NCI-H2029 treated with DMSO at 0.1 percent for 48 hours (cell line): ENCODE measurements at places on chromosomes 16 and 17.

GRCh38 chr17:78113804-78114785 is 14.5 kb downstream of the TMC6 start:
- DNase-seq, result no peak

- DNase-seq, result no peak
Measured at GRCh38 chr16:55370762-55371482, 46.9 kb downstream of the IRX6 start.

- DNase-seq, result no peak
Measured at GRCh38 chr17:83009414-83010205, 69.8 kb upstream of the METRNL start.

- no peak for DNase-seq
Measured at GRCh38 chr16:13305019-13305755, 403.8 kb downstream of the SHISA9 start.

- DNase-seq, result no peak
Measured at GRCh38 chr17:60145006-60145935, 4.5 kb upstream of the CA4 start.

- DNase-seq, result no peak
Measured at GRCh38 chr17:57879437-57880085, 29.7 kb upstream of the MRPS23 start.

- DNase-seq, result peak; percentile 26
Measured at GRCh38 chr17:48456589-48456988, 26.6 kb upstream of the SKAP1 start.

GRCh38 chr17:12568358-12569251 is 97.1 kb upstream of the MYOCD start:
- DNase-seq, result no peak

DNA sequence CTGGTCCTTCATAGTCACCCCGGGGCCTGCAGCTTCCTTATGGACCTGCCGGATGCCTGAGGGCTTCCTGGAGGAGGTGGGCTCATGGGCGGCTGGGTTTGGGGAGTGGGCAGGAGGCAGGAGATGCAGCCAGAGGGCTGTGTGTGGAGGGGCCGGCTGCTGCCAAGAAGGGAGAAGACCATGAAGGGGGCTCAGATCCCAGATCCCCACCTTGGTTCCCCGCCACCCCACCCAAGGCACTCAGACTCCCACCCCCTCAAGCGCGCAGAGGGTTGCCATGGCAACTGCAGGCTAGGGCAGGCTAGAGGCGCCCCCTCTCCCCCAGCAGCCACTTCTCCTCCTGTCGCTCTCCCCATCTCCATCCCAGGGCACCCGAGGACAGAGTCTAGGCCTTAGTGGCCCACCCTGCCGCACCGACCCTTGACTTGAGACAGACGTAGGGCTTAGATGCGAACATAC is 104.5 kb downstream of the CRLF3 start:
- no peak for DNase-seq

DNA sequence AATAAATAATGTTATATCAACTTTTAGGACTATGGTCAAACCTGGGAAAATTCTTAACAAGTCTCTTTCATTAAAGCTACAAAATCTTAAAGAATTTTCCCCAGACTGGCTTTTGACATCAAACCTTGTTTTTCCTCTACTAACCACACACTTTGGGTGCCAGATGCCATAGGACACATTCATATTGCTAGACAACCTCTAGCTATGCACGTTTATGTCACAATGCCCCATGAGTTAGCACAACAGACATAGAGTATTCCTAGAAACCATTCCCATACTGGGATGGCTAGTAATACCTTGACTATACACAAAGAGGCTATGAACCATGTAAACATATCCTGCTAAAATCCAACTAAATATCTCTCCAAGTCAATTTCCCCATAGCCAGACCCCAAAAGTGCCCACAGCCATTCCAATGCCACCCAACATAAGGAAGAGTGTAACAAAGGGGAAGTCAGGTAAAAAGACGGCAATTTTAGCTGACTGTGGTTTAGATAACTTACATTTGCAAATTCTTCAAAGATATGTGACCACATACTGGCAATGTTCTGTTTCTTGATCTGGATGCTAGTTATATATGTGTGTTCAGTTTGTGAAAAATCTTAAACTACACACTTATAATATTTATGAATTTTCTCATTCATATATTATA is 23.4 kb downstream of the SMURF2 start:
- no peak for DNase-seq

- DNase-seq, result no peak
Measured at GRCh38 chr16:49336581-49336980, 37.0 kb upstream of the C16orf78 start.

DNA sequence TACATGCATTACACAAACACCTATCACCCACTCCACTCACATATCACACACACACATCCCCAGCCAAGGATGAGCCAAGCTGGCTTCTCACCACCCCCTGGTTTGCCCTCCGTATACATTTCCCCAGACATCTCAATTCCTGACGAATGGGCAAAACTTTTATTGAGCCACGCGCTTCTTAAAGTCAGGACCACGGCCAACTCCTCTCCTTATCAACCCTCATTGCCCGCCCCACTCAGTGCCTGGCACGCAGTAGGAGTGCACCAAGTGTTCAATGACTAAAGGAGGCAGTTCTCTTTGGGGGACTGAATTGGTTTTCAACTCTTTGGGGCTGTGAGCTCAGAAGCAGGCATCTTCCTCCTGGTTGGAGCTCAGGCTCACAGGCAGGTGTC is 22.5 kb upstream of the C16orf78 start:
- DNase-seq, result no peak

- DNase-seq, result no peak
Measured at GRCh38 chr16:4663777-4664465, 29.4 kb upstream of the NUDT16L1 start.

GRCh38 chr16:64351121-64351520 is 770.7 kb downstream of the CDH11 start:
- no peak for DNase-seq

- DNase-seq, result no peak
Measured at GRCh38 chr17:6546069-6546718, 10.2 kb downstream of the PITPNM3 start.

GRCh38 chr16:27231692-27232060 is 28.4 kb downstream of the KDM8 start:
- DNase-seq, result no peak

GRCh38 chr17:9646546-9646885 is 1.2 kb downstream of the USP43 start:
- no peak for DNase-seq

DNA sequence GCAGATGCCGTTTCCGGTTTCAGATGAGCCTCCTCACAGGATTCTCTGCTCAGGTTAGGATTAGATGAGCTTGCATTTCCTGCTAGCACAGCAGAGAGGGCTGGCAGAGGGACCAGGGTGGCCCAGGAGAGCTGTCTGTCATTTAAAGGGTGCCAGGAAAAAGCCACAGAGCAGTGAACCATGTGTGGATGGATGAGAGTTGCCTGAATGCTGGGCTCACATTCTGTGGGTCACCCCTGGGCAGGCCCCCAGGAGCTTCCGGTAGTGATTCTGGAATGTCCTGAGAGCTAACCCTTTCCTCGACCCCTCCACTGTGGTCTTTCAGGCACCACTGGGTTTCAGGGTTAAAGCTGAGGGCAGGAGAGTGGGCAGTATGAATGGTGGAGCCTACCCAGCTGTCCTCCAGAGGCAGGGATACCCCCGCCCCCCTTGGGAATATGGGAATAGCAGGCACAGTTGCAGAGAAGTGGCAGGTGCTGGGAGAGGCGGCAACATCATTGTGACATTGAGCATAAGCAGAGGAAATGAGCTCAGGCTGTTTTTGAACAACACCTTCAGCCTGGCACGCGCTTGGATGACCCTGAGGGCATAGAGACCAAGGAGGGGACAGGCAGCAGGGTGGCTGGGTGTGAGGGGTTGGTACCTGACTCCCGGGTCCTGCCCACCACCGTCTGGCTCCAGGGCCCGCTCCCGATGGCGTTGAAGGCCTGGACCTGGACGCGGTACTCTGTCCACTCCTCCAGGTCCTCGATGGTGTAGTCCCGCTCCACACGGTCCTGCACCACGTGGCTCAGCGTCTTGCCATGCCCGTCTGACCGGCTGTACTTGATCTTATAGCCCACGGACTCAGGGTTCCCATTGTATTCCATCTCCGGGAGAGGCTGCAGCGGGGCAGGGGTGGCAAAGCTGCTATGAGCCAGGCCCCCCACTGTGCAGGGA is 83.0 kb upstream of the CDC42EP4 start:
- no peak for DNase-seq

- no peak for DNase-seq
Measured at GRCh38 chr17:79156463-79157095, 82.0 kb downstream of the ENGASE start.

GRCh38 chr17:38511150-38512108 is 83.2 kb downstream of the ARHGAP23 start:
- no peak for DNase-seq

GRCh38 chr17:21008160-21008915 is 34.5 kb downstream of the USP22 start:
- no peak for DNase-seq

GRCh38 chr17:47275245-47275984 is 21.8 kb downstream of the ITGB3 start:
- no peak for DNase-seq

DNA sequence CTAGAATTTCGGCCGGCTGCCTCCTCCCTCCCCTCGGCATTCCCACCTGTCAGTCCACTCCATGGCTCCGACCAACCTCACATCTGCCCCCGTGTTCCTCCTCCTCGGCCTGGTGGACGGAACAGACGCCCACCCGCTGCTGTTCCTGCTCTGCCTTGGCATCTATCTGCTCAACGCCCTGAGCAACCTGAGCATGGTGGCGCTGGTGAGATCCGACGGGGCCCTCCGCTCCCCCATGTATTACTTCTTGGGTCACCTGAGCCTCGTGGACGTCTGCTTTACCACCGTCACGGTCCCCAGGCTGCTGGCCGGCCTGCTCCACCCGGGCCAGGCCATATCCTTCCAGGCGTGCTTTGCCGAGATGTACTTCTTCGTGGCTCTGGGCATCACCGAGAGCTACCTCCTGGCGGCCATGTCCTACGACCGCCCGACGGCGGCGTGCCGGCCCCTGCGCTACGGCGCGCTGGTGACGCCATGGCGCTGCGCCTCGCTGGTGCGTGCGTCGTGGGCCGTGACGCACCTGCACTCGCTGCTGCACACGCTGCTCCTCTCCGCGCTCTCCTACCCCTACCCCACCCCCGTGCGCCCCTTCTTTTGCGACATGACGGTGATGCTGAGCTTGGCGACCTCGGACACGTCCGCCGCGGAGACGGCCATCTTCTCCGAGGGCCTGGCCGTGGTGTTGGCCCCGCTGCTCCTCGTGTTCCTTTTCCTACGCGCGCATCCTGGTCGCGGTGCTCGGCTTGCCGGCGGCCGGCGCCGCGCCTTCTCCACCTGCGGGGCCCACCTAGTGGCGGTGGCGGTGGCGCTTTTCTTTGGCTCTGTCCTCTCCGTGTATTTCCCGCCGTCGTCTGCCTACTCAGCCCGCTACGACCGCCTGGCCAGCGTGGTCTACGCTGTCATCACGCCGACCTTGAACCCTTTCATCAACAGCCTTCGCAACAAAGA is at the start of gene OR3A2:
OR3A2 (minus strand) TSS at position 440 of the 948 bp plus-strand sequence.
- DNase-seq, result no peak

DNA sequence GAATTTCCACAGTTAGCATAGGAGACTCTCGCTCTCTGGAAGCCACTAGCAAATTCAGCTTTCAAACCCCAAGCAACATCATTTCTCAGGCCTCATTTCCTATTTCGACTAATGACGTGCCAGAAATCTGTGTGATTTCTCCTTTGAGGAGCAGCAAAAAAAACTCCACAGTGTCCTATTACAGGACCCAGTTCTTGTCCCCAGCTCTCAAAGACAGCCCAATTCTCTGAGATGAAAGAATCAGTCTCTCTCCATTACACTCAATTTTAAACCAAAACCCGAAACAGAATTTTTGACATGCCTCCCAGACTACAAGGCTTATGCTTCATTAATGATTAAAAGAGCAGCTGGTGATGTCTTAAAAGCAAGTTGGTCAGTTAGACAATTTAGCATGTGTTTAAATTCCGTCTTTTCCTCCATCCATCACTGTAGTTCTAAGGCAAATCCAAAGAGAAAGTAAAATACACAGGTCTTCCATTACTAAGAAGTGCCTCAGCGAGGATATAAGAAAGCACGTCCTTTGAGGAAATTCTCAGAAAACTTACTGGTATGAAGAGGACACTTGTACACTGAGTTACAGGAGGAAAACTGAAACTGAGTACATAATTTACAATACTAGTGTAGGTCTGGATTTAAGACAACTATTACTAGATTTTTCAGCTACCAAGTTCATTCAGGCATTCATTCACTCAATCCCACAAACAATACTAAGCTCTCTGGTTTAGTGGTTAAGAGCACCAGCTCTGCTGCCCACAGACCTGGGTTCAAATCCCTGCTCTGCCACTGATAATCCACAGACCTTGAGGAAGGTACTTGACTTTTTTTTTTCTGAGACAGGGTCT is 12.5 kb downstream of the TOM1L2 start:
- DNase-seq, result no peak

DNA sequence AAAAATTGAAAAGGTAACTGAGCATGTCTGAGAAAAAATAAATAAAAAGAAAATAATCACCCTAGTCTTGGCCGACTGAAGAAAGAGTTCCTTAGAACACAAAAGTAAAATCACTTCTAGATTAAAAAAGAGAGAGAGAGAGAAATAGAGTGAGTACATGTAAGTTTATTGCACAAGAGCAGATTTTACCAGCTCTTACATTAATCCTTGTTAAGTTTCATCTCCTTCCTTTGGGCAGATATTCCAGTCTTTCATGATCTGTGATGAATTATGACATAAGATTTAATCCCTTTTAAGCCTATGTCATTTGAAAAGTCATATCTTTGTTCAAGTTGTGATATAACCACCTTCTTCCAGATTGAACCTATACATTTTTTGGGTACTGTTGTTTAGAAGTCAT is 54.8 kb downstream of the NFAT5 start:
- no peak for DNase-seq

DNA sequence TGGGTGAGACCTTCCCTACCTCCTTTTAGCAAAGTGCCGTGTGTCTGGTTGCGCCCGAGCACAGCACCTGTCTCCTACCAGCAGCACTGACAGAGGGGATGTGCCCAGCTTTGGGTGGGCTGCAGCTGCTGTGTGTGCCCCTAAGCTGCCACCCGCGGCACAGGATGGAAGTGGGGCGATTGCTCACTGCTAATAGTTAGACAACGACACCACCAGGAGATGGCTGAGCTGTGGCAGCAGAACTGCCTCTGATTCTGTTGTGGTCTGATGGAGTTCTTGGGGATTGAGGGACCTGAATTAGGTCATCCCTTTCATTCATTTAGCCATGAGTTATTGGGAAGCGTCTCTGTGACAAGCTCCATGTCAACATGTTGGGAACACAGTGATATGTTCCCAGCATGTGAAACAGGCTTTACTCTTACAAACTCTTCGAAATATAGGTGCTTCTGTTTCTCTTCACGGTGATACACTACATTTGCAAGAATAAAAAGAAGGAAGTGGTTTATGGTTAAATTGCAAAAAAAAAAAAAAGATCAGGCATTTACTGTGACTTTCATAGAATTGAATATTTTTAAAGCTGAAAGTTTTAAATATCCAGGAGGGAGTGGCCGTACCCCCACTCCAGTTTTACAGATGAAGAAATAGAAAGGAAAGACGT is 184.4 kb downstream of the MAF start:
- no peak for DNase-seq

- DNase-seq, result no peak
Measured at GRCh38 chr17:30112794-30113193, 3.8 kb upstream of the NSRP1 start.

- no peak for DNase-seq
Measured at GRCh38 chr17:82519971-82520903, 705 bp downstream of the FOXK2 start.
